ENCODE measurements at places on chromosomes 6 and 20.

DNA sequence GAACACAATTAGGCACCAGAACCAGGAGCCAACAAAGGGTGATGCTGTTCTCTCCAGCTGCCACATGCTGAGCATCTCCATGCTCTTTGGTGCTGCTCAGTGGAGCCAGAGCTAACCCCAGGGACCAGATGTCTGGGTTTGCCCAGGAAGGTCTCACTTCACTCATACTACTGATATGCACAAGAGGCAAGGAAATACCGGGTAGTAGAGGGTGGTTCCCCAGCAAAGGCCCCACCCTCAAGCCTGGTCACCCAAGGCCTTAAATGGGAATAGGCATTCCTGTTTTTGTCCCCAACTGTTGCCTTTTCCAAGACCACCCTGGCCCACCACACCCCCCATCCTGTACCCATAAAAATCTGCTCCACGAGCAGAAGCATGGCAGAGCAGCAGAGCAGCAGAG lies 204.5 kb upstream of the TAB2 start:
- DNase-seq = no peak

DNA sequence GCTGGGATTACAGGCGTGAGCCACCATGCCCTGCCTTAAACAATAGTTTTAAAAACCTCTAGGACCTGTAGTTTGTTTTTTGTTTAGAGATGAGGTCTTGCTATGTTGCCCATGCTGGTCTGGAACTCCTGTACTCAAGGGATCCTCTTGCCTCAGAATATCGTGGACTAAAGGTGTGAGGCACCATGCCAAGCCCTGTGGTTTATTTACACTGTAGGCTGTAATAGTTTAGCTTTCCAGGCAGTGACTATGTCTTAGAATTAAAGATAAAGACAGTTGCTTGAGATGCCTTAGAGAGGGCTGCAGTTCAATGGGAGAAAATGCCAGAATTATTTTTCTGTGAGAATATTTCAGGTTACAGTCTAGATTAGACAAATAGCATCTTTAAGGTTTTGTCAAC lies 72.9 kb downstream of the SGK1 start:
- DNase-seq = no peak

DNA sequence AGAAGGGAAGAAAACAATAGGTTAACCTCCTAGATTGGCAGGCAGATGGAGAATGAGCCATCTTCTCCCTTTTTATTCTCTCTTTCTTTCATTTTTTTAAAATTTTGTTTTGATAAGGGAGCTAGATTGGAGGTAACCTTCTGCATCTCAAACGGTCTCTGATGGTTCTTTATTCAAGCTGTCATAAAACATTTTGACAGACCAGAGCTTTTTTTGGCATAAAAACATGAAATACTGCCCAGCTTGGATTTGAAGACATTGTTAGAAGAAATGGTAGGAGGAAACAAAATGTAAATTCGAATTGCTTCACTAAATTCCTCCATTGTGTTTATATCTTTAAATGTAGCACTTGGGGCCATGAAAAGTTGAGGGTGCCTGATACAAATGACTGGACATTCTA lies 158.5 kb downstream of the EPHA7 start:
- no peak for DNase-seq

- DNase-seq = no peak
These were observed 773 bp downstream of the SMAP1 start for GRCh38 chr6:70668499-70668812.

GRCh38 chr6:15153191-15153590 lies 92.7 kb upstream of the JARID2 start:
- no peak for DNase-seq

DNA sequence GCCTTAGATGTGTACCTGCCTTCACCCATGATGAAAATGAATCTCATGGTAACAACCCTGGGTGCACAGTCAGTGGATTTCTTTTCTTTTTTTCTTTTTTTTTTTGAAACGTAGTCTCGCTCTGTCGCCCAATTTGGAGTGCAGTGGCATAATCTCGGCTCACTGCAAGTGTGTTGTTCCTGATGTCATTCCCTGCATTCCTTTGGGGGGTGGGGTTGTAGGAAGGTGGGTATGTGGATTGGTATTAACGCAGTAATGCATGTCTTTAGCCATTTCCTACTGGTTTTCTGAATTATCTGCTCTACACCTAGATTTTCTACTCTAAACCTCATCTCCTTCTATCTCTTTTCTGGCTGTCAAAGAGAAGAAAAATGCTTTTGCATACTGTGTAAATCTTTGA lies 146.6 kb downstream of the RNF144B start:
- no peak for DNase-seq

DNA sequence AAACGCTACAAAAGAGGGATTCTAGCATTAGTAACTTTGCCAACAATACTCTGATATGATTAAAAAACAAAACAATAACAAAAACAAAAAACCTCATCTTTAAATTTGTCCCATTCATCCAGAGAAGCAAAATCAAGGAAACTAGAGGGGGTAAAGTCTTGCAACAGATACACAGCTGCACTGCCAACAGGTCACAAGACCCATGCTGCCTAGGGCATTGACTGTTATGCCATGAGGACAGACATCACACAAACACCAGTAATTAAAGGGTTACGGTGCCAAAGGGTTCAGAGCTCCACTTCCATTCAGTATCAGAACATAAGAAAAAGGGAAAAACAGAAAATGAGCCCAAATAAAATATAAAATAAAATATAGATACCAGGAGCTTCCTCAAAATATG lies 1.6 kb downstream of the TBC1D20 start:
- no peak for DNase-seq

GRCh38 chr6:11727346-11727997 lies 51.1 kb downstream of the ADTRP start:
- DNase-seq = no peak

DNA sequence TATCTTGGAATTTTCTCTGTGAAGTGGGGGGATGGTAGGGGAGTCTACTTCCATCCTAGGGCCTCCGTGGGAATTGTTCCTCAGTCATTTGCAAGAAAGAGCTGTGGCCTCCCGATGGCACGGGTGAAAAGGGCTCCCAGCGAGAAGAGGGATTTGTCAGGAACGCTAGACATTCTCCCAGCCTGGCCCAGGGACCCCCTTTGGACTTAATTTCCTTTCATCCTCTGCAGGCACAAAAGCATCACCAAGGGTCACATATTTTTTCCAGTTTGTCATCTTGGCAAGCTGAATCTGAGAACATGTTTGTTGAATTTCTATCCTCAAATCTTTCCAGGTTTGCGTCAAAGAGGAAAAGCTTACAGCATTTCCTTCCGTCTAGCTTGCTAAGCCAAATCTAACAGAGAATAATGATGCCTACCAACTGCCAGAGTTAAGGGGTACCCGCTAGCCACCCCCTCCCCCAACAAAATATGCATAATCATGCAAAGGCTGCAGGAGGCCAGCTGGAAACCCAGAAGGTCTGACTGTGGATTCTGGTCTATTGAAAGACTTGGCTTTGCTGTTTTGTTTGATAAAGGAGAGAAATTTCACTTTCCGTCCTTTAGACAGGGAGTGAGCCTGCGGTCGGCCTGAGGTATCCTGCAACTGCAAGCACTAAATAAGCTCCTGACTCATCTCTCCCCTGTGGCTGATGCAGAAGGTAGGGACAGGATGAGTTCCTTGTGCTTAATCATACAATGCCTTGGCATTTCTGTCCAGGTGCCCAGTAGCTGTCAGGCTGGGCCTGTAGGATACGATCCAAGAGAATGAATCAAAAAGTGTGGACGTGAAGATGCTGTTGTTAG lies 23.1 kb downstream of the PSMG4 start:
- DNase-seq = no peak

- DNase-seq = no peak
These were observed 88.6 kb downstream of the LIN28B start for GRCh38 chr6:105045526-105045925.

- no peak for DNase-seq
These were observed 7.7 kb downstream of the OPN5 start for GRCh38 chr6:47789553-47789952.

- no peak for DNase-seq
These were observed 1.7 kb downstream of the POPDC3 start for GRCh38 chr6:105178110-105178509.

Data from stimulated activated CD4-positive, alpha-beta T cell treated with anti-CD3 and anti-CD28 coated beads, Interleukin-1b, Interleukin-23, amount 100 ng/mL, for 1 hour (primary cell).